ENCODE measurements at places on chromosomes 13 and 19.

GRCh38 chr13:33678084-33678483, 139.9 kb upstream of the RFC3 start:
- no peak for DNase-seq

- no peak for DNase-seq
Measured at GRCh38 chr19:34228347-34228746, 26.0 kb upstream of the GARRE1 start.

GRCh38 chr13:79352107-79352506, 53.9 kb downstream of the RBM26 start:
- DNase-seq, result no peak

DNA sequence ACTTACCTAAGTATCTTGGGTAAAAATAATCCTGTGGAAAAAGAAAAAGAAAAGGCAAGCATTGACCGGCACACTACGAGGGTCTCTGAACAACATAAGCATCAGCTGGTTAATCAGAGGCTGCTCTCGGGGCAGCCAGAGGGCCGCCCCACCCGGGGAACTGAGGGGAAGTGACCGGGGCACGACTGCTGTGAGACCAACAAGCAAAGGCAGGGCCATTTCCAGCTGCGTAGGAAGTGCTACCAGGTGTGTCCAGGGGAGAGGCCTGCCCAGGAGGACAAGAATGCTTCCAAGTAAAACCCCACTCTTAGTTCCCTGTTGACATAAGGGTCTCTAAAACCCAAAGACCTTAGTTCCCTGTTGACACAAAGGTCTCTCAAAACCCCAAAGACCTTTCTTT, 15.9 kb downstream of the GAS6 start:
- no peak for DNase-seq

DNA sequence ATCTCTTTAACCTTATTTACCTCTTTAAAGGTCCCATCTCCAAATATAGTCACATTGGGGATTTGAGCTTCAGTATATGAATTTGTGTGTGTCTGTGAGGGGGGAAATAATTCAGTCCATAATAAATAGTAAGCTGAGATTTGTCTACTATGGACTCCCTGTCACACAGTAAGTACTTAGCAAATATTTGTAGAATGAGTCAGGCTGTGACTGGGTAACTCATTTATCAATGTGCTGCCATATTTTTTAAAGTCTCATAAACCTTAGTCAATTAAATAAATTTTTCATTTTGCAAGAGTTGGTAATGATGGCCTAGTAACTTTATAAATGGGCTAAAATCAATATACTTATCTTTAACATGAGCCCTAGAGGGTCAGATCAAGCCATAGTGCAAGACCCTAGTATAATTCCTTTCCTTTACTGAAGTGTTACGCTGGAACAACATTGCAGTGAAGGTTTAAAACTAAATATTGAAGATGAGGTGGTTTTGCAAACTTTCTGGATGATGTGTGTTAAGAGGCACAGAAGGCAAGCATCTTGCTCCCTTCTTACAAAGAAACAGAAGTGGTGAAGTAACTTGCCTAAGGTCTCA, 305.1 kb downstream of the KCNRG start:
- peak; percentile 17 for DNase-seq

DNA sequence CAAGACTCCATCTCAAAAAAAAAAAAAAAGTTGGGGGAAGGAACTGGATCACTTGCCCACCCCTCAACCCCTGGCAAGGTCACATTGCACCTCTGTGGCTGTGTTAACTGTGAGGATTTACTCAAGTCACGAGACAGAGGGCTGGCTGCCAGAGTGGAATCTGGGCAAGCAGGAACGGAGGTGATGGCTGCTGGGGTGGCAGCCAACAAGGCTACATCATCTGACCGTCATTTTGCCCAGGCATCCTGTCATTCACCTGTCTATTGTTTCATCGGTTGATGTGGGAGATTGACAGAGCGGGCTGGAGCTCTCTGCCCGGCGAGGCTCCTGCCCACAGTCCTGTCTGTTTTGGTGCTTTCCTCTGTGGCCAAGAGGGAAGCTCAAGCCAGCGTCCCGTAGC, 75.7 kb downstream of the DPF1 start:
- DNase-seq, result no peak

DNA sequence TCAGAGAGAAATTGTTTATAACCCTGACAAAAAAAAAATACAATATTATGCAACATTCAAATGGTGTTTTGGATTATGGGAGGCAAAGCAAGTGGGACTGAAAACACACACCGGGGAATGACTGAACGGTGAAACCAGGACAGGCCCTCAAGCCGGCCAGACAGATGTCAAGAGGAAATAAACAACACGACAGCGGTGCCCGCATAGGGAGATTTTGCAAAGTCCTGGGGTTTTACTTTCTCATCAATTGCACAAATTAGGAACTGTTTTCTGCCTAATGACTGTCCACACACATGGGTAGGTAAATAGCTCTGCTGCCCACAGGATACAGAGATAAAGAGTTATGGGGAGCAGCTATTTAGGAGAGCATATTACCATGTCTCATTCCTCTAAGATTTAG, 134.5 kb downstream of the IRS2 start:
- no peak for DNase-seq

DNA sequence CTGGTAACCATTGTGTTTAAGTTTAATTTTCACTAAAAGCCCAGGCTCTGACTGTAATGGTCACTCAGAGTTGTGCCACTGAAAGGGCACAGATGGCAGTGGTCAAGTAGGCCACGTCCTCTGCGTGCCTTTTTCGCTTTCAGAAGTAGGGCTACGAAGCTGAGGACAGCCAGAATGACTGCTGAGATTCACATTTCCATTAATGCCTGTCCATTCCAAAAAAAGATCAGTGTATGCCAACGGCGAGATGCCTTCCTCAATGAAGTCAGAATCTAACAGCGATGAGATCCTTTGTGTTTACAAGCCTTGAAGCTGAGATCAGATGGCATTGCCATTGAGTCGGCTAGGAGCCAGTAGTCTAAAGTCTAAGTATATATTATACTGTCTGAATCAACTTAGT, 311.3 kb downstream of the FGF14 start:
- DNase-seq, result no peak

DNA sequence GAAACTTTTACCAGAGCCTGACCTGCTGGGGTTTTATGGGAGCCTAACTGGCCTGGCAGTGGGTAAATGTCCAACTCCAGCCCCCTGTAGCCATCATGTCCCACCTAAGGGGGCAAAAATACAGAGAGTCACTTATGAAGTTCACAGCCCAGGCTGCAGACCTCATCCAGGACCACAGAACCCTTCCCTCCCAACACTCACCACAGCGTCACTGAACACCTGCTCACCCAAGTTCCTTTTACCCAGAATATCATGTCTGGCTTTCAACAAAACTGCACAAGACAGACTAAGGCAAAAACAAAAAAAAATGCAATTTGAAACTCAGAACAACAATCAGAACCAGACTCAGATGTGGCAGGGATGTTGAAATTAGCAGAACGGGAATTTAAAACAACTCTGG, 6.4 kb downstream of the CEACAM3 start:
- no peak for DNase-seq

DNA sequence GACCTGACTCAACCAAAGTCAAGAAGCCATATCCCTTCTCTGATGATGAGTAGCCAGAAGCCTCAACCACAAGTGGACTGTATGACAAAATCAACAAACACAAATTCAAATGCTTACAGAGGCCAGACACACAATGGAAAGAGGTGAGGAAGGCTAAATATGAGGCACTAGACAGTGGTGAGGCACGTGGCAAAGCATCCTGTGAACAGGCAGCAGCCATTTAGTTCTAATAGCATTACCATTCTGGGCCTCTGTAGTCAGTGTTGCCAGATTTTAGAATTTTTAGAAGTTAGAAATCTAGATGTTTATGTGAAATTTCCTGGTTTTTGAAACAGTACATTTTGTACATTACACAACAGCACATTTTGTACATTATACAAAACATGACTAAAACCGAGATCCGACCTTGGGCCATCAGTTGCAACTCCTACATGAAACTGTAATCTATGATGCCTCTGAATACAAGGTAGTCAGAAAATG, 403.3 kb downstream of the COG6 start:
- no peak for DNase-seq

GRCh38 chr13:31213651-31214289, 14.0 kb downstream of the B3GLCT start:
- peak; percentile 26 for DNase-seq

DNA sequence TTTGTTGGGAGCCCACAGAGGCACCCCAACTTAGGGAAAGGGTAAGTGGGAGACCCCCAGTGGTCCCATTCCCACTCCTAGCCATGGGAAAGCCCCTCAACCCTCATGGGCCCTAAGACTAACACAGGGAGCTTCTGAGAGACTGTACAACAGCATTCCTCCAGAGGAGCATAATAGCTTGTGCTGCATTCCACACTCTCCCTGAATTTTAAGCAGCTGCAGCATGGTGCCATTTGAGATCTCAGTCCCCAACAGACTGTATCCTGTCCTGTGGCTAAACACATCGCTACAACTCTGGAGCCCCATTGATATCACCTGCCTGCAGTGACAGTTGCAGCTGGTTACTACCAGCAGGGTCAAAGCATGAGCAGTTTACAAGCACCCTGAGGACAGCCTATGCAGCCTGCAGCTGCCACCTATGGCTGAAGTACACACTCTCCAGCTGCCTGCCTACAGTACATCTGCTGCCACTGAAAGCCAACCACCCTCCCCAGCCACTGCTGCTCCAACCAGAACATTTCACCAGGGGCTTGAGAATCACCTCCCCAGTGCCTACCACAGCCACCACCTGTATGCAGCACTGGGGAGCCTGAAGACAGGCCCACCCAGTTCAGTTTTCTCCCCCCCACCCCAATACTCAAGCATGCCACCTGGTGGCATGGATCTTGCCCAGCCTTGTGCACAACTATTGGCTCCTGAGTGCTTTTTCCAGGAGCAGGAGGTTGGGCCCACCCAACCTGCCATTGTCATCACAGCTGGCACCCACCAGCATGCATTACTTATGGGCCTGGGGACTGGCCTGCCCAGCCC, 557.3 kb downstream of the GPC5 start:
- DNase-seq, result no peak

Data from GM03348 (cell line).